ENCODE measurements at places on chromosomes 3 and 15. TPM values are rescaled to one million over a fixed set of nuclear protein-coding genes. Genes with fewer than 3 reads are reported as not detected.
A peak's percentile ranks its signal among the peaks of the same experiment; 100 is the strongest.

GRCh38 chr3:99084156-99084555 is 182.7 kb upstream of the DCBLD2 start:
- no peaks in the 10 kb centered on the region for H3K27me3 ChIP-seq
- no peaks in the 10 kb centered on the region for H3K4me1 ChIP-seq
- no peaks in the 10 kb centered on the region for H3K36me3 ChIP-seq

GRCh38 chr3:111326144-111326995 is 215.6 kb upstream of the CD96 start:
- H3K27me3 ChIP-seq = no peaks in the 10 kb centered on the region
- H3K36me3 ChIP-seq = no peaks in the 10 kb centered on the region
- DNase-seq = no peak
- H3K4me1 ChIP-seq = peaks cover 5% of the 10 kb centered on the region

DNA sequence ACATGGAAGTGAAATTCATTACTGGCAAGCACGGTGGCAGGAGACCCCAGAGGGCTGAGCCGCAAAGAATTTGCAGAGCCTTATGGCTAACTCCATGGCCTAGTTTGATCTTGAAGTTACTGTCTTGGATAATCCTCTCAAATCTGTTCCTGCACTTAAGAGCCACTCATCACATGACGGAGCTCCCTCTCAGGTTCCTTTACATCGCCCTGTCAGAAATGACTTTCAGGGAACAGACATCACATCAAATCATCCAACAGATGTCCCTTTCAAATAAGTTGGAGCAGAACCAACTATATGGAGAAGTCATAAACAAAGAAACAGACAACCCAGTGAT is 328.8 kb upstream of the THBS1 start:
- H3K4me3 ChIP-seq = no peak overlapping the region
- no peak for DNase-seq
- H3K27me3 ChIP-seq = no peaks in the 10 kb centered on the region
- H3K27ac ChIP-seq = no peak overlapping the region
- H3K4me1 ChIP-seq = peaks cover 6% of the 10 kb centered on the region
- no peaks in the 10 kb centered on the region for H3K36me3 ChIP-seq

DNA sequence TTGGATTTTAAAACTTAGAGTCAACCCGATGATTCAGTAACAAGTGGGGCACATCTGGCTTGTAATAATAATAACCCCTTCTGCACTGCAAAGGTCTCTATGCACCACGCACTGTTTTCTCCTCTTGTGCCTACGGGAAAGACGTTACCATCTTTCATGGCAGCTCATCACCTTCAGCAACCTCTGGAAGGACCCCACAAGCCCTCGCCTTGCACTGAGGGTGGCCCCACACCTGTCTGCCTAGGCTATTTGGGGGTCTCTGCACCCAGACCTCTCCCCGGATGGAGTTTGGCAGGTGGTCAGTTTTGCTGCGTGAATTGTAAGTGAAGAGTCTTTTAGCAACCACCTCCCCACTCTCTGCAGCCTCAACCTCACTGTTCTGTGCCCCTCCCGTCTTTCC is 138.6 kb upstream of the MEF2A start:
- H3K27me3 ChIP-seq = no peaks in the 10 kb centered on the region
- H3K27ac ChIP-seq = peak overlapping the region; percentile 92

The LSAMP gene
- 11.0 TPM for total RNA-seq

GRCh38 chr15:40782609-40783227 is 12.9 kb downstream of the C15orf62 start:
- peaks cover 9% of the 10 kb centered on the region for H3K4me1 ChIP-seq
- no peaks in the 10 kb centered on the region for H3K27me3 ChIP-seq
- H3K27ac ChIP-seq = no peak overlapping the region
- peak; percentile 70 for DNase-seq
- H3K4me3 ChIP-seq = no peak overlapping the region

- H3K4me1 ChIP-seq = no peaks in the 10 kb centered on the region
- H3K27me3 ChIP-seq = no peaks in the 10 kb centered on the region
- H3K36me3 ChIP-seq = no peaks in the 10 kb centered on the region
- no peak for DNase-seq
- no peak overlapping the region for H3K27ac ChIP-seq
Observed at GRCh38 chr15:80662757-80663553, 32.2 kb upstream of the ABHD17C start.

- no peaks in the 10 kb centered on the region for H3K36me3 ChIP-seq
- H3K27me3 ChIP-seq = no peaks in the 10 kb centered on the region
- H3K27ac ChIP-seq = no peak overlapping the region
- no peaks in the 10 kb centered on the region for H3K4me1 ChIP-seq
- DNase-seq = no peak
Observed at GRCh38 chr3:36443028-36443686, 62.9 kb downstream of the STAC start.

GRCh38 chr15:60589253-60589652 is 110.3 kb upstream of the ICE2 start:
- no peaks in the 10 kb centered on the region for H3K36me3 ChIP-seq
- DNase-seq = no peak
- H3K4me3 ChIP-seq = no peak overlapping the region
- no peak overlapping the region for H3K27ac ChIP-seq
- H3K4me1 ChIP-seq = peaks cover 12% of the 10 kb centered on the region

The AGBL1 gene
- total RNA-seq = 3.6 TPM

The NSMCE3 gene
- total RNA-seq = 6.8 TPM

The DUOXA2 gene
- total RNA-seq = not detected

- no peaks in the 10 kb centered on the region for H3K4me1 ChIP-seq
- no peaks in the 10 kb centered on the region for H3K27me3 ChIP-seq
- no peaks in the 10 kb centered on the region for H3K36me3 ChIP-seq
- no peak for DNase-seq
Observed at GRCh38 chr3:18127859-18128681, 297.1 kb downstream of the SATB1 start.

DNA sequence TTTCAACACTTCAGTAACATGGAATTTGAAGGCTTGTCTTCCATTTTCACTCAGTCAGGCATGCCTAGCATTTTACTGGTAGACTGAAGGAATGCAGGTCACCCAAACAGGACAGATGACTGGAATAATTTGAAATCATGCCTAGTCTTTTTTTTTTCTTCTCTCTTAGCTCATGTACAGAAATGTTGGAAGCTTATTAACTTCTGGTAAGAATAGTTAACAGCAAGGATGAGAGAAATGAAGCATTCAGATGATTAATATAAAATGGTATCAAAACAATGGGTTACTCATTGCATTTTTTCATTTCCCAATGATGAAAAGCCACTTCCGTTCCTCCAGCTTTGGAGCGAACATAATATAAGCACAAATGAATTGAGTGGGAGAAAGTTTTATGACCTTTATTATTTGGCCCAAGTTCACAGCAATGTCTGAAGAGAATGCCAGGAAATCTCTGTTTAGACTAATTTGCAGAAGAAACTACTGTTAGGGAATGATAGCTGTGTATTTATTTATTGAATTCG is 431.6 kb upstream of the RASGRP1 start:
- DNase-seq = no peak
- no peak overlapping the region for H3K4me3 ChIP-seq
- H3K27ac ChIP-seq = no peak overlapping the region
- H3K36me3 ChIP-seq = no peaks in the 10 kb centered on the region
- no peaks in the 10 kb centered on the region for H3K27me3 ChIP-seq

- peaks cover 11% of the 10 kb centered on the region for H3K4me1 ChIP-seq
- no peak overlapping the region for H3K4me3 ChIP-seq
- H3K27me3 ChIP-seq = no peaks in the 10 kb centered on the region
- no peak overlapping the region for H3K27ac ChIP-seq
Observed at GRCh38 chr15:68232937-68233336, 3.4 kb upstream of the CLN6 start.

GRCh38 chr3:54969652-54970051 is 41.8 kb upstream of the LRTM1 start:
- no peak for DNase-seq
- H3K4me3 ChIP-seq = no peak overlapping the region
- no peaks in the 10 kb centered on the region for H3K36me3 ChIP-seq
- H3K4me1 ChIP-seq = no peaks in the 10 kb centered on the region
- H3K27ac ChIP-seq = no peak overlapping the region

DNA sequence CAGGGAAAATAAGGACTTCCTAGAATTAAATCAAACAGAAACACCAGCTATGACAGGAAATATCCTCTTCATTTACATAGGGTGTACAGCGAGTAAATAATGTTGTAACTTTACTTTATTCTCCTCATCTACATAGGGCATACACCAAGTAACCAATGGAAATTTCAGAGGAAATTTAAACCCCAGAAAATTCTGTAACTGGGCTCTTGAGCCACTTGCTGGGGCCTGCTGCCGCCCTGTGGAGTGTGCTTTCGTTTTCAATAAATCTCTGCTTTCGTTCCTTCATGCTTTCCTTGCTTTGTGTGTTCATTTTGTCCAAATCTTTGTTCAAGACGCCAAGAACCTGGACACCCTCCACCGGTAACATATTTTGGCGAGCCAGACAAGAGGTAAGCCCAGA is 990.4 kb upstream of the CADM2 start:
- H3K27me3 ChIP-seq = no peaks in the 10 kb centered on the region
- H3K4me1 ChIP-seq = no peaks in the 10 kb centered on the region
- no peak overlapping the region for H3K27ac ChIP-seq
- no peaks in the 10 kb centered on the region for H3K36me3 ChIP-seq

DNA sequence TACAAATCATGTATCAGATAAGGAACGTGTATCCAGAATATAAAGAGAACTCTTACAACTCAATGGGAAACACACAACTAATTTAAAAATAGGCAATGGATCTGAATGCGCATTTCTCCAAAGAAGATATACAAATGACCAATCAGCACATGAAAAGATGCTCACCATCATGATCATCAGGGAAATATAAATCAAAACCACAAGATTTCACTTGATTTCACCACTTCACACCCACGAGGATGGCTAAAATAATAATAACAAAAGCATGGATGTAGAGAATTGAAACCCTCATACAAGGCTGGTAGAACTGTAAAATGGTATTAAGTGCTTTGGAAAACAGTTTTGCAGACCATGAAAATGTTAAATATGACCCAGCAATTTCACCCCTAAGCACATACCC is 26.7 kb upstream of the SLC12A8 start:
- no peak overlapping the region for H3K4me3 ChIP-seq

- no peak overlapping the region for H3K27ac ChIP-seq
- no peaks in the 10 kb centered on the region for H3K4me1 ChIP-seq
- no peak overlapping the region for H3K4me3 ChIP-seq
- no peaks in the 10 kb centered on the region for H3K27me3 ChIP-seq
- DNase-seq = no peak
Observed at GRCh38 chr3:189394599-189395121, 222.9 kb downstream of the TPRG1 start.

GRCh38 chr15:52042051-52042851 is 23.2 kb downstream of the MAPK6 start:
- no peaks in the 10 kb centered on the region for H3K36me3 ChIP-seq
- no peak for DNase-seq
- peaks cover 23% of the 10 kb centered on the region for H3K4me1 ChIP-seq

DNA sequence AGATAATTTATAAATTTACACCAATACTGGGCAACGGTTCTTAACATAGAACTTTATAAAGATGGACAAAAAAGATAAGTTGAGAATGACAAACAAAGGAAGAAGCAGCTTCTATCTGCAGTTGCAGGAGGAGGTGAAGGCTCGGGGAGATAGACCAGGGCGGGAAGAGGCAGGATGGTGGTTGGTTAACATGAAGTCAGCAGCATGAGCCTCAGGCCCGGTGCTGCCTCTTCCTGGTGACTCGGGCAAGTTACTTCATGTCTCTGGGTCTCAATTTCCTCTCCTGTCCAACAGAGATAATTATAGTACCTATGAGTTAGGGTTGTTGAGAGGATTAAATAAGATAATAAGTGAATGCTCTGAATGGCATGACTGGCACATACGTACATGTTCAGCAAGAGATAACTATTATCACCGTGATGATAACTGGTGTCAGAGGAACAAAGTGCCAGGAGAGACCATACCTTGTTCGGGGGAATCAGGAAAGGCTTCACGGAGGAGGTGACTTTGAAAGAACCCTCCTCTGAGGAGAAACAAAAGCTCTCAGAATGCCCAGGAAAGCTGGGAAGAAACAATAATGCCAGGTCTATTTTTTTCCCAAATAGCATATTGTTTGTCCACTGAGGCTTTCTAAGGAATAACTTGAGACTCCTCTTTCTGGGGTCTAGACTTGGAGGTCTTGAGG is 4.4 kb downstream of the PAK6 start:
- peaks cover 12% of the 10 kb centered on the region for H3K4me1 ChIP-seq
- H3K27me3 ChIP-seq = no peaks in the 10 kb centered on the region
- no peak overlapping the region for H3K27ac ChIP-seq
- no peak for DNase-seq

DNA sequence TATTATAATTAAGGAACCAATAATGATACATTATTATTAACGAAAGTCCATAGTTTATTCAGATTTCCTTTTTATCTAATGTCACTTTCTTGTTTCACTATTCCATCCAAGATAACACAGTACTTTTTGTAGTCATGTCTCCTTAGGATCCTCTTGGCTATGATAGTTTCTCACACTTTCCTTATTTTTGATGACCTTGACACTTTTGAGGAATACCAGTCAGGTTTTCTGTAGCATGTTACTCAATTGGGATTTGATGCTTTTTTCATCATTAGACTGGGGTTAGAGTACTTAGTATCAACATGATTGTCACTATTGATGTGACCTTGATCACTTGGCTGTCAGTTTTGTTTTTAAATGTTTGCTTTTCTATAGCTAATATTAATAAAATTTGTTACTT is 33.0 kb upstream of the MGA start:
- H3K36me3 ChIP-seq = no peaks in the 10 kb centered on the region
- no peaks in the 10 kb centered on the region for H3K27me3 ChIP-seq
- no peak for DNase-seq
- H3K4me3 ChIP-seq = no peak overlapping the region
- peaks cover 1% of the 10 kb centered on the region for H3K4me1 ChIP-seq

The ADAMTS7 gene
- total RNA-seq = 8.1 TPM

GRCh38 chr15:72037321-72037720 is 80.6 kb downstream of the MYO9A start:
- H3K27me3 ChIP-seq = no peaks in the 10 kb centered on the region
- peaks cover 6% of the 10 kb centered on the region for H3K36me3 ChIP-seq
- H3K4me3 ChIP-seq = no peak overlapping the region
- no peak for DNase-seq

DNA sequence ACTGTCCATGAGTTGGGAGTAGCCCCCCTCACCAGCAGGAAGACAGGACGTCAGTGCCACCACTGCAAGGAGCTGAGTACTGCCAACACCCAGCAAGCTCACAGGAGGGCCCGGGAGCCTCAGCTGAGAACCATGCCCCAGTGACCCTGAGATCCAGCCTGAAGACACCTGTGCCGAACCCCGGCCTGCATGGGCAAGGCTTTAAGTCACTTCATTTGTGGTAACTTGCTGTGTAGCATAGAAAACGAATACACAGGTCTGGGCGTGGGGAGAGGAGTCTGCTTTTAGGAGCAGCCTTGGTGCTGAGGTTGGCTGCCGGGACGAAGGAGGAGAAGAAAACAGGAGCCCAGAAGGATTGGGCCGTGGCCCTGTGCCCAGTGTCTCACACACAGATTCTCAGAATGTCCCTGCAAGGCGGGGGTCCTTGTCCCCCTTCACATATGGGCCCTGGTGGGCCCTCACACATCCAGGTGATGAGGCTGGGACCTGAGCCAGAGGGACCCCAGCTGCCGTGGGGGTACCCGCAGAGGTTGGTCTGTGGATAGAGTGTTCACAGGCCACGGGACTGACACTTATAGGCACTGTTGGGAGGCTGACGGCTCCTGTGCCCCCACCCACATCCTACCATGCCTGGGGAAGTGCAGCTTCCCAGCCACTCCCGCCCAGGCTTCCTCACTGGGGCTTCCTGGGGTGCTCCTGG is 85.3 kb downstream of the PLXNA1 start:
- no peaks in the 10 kb centered on the region for H3K36me3 ChIP-seq
- no peaks in the 10 kb centered on the region for H3K27me3 ChIP-seq
- no peak overlapping the region for H3K27ac ChIP-seq
- DNase-seq = no peak
